GM13976 (cell line): ENCODE measurements at places on chromosomes 6 and 20.
A peak's percentile ranks its signal among the peaks of the same experiment; 100 is the strongest.

DNA sequence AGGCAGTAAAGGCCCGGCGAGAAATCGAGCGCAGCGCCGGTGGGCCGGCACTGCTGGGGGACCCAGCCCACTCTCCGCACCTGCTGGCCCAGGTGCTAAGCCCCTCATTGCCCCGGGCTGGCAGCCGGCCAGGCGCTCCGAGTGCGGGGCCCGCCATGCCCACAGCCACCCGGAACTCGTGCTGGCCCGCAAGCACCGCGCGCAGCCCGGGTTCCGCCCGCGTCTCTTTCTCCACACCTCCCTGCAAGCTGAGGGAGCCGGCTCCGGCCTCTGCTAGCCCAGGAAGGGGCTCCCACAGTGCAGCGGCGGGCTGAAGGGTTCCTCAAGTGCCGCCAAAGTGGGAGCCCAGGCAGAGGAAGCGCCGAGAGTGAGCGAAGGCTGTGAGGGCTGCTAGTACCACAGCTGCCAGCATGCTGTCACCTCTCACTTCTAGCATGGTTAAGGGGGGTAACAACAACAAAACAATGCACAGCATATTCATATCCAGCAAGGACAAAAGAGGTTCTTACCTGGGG is 11.3 kb upstream of the GMPR start:
- no peak for DNase-seq

DNA sequence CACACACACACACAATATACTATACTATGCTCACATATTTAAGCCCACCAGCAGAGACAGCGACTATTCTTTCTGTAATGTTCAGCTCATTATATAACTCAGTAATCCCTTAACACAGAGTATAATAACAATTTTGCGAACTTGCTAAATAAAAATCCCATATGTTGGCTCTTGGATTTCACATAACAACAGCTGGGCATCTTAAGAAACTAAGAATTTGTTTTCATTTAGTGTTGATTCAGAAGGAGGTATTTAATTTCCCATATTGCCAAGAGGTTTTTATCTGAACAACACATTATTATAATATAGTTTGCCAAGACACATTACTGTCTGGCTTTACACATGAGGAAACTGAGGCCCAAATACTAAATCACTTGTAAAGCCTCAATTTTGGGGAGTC is 7.4 kb downstream of the ECT2L start:
- DNase-seq, result no peak

DNA sequence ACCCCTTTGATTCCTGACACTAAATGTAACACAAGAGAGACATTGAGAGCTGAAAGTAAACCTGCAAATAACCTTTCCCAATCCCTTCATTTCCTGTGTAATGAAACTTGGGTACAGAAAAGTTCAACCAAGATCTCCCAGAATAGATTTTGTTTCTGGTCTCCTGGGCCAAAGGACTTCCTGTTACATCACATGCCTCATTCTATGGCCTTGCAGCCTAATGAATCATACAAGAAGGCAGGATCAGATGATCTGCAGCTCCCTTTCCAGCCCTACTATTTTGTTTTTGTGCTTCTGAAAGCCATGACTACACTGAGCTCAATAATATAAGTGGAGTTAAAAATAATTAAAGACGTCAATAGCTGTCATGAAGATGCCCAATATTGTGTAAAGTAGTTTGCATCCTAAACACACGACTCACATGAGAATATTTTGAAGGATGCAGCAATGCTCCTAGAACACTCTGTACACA is 73.4 kb upstream of the NOX3 start:
- DNase-seq, result peak; percentile 9

DNA sequence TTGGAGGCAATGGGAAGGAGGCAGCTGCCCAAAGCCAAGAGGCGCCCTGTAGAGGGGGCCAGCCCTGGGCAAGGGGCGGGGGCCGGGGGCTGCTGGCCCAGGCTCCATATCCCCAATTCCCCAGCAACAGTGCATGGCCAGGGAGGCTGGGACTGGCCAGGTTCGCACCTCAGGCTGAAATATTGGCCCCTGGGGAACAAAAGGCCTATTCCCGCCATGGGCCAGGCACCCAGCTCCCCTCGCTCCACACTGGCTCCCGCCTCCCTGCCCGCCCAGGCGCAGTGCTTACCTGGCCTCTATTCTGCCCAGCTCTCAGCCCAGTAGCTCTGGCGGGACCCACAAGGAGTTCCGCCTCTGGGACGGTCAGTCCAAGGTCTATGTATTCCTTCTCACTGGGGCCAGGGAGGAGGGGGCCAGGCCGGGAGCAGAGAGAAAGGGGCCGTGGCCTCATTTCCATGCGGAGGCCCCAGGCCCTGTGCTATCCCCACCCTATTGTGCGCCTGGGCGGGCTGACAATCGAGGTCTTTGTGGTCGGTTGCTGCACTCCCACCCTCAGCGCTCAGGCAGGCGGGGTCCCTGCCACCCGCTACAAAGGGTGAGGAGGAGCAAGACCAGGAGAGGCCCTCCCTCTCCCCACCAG is 42.3 kb downstream of the YTHDF1 start:
- no peak for DNase-seq
